ENCODE measurements at places on chromosomes 4 and X.

DNA sequence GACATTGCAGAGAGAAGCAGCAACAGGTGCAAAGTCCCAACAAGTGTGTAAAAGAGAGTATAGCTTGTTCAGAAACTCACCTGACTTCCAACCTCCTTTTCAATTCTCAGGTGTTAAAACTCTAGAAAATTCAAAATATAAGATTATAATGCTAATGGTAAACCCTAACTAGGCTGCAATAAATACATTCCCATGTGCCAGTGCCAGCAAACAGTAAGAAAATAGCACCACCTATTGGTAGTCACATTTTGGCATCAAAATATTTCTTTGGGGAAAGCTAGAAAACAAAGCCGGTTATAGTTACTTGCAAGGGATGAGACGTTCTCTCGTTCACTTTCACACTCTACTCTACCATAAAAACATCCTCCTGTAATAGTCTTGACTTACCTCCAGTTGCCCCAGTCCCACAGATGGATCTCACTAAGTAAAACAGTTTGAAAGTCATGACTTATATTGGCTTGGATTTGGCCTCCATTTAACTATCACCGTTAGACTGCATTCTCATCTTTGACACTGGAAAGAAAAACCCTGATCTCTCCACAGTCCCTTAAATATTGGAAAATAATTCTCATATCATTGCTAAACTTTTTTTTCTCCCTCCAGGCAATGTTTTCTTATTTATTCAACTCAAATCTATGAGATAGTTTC is 9.6 kb downstream of the BMP3 start:
- DNase-seq: peak; percentile 50

DNA sequence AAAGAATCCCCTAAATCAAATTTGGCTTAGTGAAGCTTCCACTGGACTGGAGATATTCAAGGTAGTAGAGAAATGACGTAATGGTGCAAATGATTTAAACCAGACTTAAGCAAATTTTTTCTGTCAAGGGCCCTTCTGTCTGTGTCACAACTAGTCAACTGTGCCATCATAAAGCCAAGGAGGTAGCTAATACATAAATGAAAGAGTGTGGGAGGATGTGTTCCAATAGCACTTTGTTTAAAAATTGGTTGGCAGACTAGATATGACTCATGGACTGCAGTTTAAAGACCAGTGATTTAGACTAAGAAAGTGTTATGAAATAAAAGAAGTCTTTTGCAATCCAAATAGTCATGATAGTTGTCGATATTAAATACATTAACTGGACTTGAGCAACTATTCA is 24.3 kb upstream of the TEX13C start:
- peak; percentile 0 for DNase-seq

DNA sequence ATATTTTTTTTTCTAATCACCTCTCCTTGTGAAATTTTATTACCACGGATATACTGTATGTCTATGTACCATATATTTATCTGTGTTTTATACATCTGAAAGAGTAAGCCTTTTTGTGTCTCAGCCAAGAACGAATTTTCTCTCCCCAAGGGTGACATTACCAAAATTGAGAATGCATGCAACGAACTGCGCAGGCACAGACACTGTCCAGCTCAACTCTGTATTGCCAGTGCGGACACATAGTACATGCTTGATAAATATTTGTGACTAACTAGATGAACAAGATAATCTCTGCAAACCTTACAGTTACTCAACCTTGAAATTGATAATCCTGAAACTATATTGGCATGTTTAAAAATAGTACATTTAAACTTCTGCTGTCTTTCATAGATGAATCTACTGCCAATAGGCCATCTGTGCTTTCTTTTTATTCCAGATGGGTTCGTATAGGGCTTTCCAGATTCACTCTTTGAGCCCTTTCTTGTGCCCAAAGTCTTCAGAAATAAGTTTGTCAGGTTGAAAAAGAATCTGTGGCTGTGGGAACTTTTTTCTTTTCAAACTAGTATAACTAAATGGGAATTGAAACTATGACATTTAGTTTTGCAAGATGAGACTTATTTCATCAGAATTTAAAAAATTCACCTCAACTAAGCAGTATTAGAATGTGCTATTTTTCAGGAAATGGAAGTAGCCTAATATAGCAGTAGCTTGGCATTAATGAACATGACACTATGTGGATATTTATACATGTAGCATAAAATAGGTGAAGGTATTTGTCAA is 38.9 kb downstream of the DTHD1 start:
- no peak for DNase-seq

DNA sequence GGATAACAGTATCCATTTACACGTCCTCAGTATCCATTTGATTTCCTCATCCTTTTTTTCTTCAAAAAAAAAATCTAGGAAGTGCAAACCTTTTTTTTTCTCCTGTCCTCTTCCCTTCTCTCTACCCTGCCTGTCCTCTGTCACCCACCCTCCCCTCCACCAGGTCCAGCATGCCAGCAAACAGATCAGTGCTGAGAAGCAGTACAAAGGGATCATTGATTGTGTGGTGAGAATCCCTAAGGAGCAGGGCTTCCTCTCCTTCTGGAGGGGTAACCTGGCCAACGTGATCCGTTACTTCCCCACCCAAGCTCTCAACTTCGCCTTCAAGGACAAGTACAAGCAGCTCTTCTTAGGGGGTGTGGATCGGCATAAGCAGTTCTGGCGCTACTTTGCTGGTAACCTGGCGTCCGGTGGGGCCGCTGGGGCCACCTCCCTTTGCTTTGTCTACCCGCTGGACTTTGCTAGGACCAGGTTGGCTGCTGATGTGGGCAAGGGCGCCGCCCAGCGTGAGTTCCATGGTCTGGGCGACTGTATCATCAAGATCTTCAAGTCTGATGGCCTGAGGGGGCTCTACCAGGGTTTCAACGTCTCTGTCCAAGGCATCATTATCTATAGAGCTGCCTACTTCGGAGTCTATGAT is 1.7 kb downstream of the SLC25A4 start:
- no peak for DNase-seq

DNA sequence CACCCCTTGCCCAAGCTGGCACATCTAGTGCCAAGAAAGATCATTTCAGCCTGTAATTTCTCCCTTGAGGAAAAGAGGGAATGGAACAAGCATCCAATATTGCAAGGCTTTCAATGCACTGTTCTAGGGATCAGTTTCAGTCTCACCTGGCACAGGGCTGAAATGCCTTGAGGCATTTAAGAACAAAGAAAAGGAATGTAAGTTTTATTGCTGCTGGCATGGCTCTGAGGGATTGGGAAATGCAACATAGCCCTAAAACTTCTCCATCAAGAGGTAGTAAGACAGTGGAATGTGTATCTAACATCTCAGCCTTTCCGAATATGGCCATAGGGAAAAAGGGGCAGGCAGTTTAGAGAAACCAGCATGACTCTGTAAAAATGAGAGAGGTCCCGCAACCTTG is 732.6 kb upstream of the LCORL start:
- DNase-seq: no peak

GRCh38 chr4:108247387-108248049 is 78.8 kb upstream of the LEF1 start:
- DNase-seq: no peak

GRCh38 chr4:78481180-78481579 is 70.4 kb upstream of the ANXA3 start:
- peak; percentile 96 for DNase-seq

- DNase-seq: no peak
These were observed 208.3 kb upstream of the LEF1 start for GRCh38 chr4:108377021-108377420.

- no peak for DNase-seq
These were observed 5.0 kb downstream of the GRK4 start for GRCh38 chr4:2968381-2968780.

GRCh38 chr4:164215113-164215741 is 538.7 kb upstream of the SMIM31 start:
- DNase-seq: no peak

DNA sequence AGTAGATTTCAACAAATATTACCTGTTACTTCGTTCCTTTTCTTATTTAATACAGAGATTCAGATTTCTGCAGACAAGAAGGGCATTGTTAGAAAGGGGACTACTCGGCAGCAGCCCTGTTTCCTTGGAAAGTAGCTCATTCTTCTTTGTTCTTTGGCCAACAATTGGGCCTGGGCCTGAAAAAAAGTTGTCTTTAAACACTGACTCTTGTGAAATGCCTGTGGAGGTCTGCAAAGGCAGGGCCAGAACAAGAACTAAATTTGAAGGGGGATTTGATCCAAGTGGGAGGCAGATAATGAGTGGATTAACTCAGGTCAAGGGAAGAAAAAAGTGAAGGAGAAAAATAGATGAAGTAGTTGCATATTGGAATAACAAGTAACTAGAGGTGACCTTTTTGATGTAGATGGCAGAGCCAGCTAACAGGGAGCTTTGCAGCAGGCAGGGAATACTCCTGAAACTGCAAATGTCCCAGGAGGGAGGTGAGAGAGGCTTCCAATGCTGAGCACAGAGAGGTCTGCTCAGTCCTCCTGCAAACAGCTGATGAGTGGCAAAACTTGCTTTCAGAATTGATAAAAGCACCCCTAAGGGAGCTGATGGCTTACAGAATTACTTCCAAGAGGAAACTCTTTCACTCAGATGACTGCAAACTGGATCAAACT is 393.2 kb upstream of the HS3ST1 start:
- DNase-seq: no peak

- no peak for DNase-seq
These were observed 64.3 kb downstream of the TMEM144 start for GRCh38 chr4:158274636-158275035.

GRCh38 chr4:52957220-52957686 is 95.1 kb downstream of the RASL11B start:
- DNase-seq: peak; percentile 51

- DNase-seq: peak; percentile 56
These were observed 179.2 kb downstream of the SLC7A11 start for GRCh38 chr4:138062929-138063328.

GRCh38 chrX:12814420-12814819 is 23.2 kb downstream of the PRPS2 start:
- peak; percentile 50 for DNase-seq

DNA sequence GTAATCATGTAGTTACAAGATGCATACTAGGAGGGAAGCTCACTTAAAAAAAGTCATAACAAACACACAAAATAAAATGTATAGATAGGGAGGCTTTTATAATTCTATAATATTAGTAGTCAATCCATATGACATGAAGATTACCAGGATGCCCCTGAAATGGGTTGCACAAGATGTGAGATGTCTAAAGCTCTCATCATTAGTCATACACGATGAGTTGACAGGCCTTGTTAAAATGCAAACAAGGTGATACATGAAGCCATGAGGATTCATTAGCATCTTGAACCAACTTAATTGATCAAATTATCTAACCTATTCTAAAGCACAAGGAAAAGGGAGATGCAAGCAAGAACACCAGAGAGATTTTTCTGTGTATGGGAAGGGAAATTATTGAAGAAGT is 470.2 kb downstream of the IQCM start:
- DNase-seq: no peak

DNA sequence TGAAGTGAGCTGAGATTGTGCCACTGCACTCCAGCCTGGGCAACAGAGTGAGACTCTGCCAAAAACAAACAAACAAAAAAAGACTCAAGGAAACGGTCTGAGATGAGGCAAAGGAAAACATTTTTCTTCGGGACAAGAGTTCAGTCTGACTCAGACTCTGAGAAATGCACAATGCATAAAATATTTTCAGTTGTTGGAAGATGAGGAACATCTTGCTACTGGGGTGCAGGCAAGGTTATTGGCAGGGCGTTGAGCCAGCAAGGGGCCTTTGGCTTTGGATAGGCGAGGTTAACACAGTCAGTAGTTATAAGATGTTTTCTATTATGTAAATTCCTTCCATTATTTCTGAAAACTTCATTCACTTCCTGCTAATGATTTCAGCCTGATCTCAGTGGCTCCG is 96.1 kb upstream of the VCX start:
- peak; percentile 4 for DNase-seq

GRCh38 chr4:35541146-35541887 is 703.0 kb downstream of the ARAP2 start:
- no peak for DNase-seq

- DNase-seq: no peak
These were observed 300.7 kb downstream of the USP46 start for GRCh38 chr4:52358366-52358765.

DNA sequence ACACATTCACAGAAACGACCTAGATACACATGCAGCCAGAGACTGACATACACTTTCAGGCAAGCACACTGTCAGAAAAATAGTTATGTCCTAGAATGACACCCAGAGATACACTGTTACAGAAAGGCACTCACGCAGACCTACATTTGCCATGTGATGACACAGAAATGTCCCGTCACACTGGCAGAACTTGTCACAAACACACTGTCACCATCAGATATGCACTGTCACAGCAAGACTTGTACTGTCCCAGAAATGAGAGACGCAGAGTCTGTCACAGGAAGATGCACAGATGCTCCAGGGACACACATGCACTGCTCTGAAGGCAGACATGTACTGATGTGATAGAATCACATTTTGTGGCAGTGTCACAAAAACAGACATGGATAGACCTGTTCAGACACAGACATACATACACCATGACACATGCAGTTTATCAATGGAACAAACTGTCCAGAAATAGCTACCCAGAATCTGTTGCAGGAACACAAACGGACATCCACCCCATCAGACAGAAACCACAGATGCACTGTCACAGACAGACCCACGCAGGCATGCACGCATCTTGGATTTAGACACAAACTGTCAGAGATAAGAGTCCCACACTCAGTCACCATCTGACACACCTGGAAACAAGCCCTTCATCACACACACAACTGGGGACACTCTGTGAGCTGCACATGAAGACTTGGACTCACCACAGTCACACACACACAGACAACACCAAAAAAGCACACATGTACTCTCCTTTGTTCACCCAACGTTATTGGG is 1.3 kb upstream of the PIM2 start:
- no peak for DNase-seq

DNA sequence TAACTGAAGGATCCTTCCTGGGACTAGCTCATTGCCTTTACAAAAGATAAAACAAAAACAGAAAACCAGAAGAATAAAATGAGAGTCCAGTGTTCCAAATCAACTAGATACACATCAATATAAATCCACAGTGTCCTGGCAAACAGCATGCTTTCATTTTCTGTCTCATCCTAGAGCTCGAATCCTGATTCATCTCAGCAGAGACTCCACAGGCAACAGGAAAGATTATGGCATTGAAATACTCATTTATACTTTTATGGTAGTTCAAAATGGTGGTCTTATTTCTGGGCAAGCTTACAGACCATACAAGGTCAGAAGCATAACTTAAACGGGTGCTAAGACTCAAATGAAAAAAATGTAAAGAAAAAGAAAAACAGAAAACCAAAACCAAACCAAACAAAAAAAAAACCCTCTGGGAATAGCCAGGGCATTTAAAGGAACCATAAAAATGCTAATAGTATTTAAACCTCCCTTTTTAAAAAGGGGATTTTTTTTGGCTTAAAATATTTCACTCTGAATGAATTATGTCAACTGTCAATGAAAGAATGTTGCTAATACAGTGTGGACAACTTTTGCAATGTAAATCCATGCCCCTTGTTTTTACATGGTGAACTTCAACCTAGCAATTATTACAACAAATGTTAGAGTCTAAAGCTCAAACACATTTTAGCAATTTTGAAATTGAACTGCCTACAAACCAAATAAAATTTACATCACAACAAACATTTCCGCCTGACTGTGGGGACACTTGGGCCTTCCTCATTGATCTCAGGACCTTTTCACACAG is 57.9 kb downstream of the GPR101 start:
- peak; percentile 87 for DNase-seq

- no peak for DNase-seq
These were observed 189.4 kb downstream of the RAPGEF2 start for GRCh38 chr4:159292137-159292896.

- peak; percentile 99 for DNase-seq
These were observed 111.5 kb downstream of the AFAP1 start for GRCh38 chr4:7828011-7828720.

- DNase-seq: no peak
These were observed 34.7 kb downstream of the CSN3 start for GRCh38 chr4:70277121-70277520.

Data from fibroblast of skin of scalp (primary cell).